NCI-H2171 (cell line): ENCODE measurements at places on chromosomes 2 and 18.
A peak's percentile ranks its signal among the peaks of the same experiment; 100 is the strongest.

GRCh38 chr2:174247474-174248186 is 702 bp downstream of the OLA1 start:
- DNase-seq, result no peak

DNA sequence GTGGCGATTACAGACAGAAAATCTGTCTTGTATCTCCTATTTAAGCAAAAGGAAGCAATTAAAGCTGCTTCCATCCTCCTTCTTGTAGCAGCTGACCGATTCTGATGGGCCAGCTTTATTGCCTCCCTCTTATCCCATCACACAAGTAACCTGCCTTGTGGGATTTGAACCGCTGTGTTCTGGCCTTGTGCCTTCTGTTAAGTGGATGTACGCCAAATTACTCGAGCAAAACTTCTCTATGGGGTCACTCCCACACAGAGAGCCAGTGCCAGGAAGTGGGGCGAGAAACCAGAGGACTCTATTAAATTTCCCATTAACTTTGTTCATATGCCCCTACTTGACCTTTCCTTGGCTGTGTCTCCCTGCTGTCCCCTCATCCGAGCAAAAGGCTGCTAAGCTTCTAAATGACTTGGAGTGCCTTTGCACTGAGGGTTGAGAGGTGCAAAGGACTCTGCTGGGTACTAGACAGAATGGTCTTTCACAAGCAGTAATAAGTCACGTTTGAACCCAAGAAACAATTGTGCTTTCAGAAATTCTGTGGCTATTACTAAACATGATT is 672.5 kb downstream of the MBD2 start:
- no peak for DNase-seq

GRCh38 chr2:110852051-110852450 is 119.7 kb downstream of the ACOXL start:
- DNase-seq, result no peak

DNA sequence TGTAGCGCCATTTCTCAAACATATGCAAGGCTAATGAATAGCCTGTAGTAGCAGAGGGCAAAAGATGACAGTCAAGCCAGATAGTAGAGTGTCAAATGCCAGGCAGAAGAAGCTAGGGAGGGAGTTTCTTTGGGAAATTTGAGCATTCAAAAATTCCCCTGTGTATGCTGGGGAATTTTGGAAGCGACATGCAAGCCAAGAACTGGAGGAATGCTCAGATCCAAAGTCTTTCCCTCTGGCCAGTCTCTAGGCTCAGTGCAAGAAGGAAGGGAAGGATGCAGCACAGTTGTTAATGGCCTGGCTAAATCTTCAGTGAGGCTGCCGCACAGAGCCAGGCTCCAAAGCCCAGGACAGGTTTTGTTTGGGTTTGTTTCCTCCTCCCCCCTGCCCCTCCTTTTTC is 59.9 kb downstream of the ATP9B start:
- DNase-seq, result no peak

DNA sequence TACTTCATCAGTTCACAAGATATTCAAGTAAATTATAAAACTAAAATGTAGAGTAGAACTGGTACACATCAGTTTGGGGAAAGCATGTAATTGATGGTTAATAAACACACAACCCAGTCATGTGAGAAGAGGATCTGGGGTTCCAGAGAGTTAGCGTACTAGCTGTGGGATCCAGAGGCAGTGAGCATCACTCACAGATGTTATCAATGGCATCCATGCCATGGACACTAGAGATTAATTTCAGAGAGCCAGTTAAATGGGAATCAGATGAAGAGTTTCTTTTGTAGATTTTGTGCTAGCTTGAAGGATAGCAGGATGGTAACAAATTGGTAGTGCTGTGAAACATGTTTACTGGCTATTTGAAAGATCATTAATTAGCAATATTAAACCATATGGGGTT is 21.8 kb upstream of the CCDC68 start:
- no peak for DNase-seq

DNA sequence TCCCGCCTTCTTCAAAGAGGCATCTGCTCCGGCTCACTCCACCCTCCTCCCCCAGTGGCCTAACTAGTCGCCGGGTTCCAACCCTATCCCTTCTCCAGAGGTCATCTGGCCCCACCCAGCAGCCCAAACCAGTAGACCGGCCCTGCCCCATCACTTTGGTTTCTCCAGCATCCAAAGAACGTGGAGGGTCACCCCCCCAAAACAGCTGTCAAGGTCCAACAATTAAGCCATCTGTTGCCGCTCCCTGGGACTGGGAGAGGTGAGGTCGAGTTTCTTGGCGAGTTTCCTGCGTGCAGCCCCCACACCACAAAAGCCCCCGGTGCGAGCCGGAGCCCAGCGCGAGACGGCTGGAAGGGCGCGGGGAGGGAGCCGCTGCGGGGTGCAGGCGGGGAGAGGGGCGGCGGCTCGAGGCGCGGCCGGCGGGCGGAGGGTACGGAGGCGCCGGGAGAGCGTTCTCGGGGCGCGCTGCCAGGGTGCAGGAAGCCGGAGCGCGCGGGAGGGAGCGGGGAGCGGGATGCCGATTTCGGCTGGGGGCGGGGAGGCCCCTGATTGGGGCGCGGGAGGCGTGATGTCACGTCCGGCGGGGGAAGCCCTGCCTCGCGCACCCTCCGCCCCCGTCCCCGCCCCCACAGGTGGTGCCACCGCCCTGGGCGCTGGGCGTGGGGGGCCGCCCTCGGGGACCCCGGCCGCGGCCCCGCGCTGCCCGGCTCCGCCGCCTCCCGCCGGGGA is 571 bp upstream of the GPC1 start:
- DNase-seq, result peak; percentile 81
